ENCODE measurements at places on chromosomes 3 and 15.
A peak's percentile ranks its signal among the peaks of the same experiment; 100 is the strongest.

- no peak for DNase-seq
Measured at GRCh38 chr3:159635047-159635641, 353.5 kb upstream of the IL12A start.

GRCh38 chr15:77038312-77039216, 32.3 kb downstream of the TSPAN3 start:
- no peak for DNase-seq

- no peak for DNase-seq
Measured at GRCh38 chr15:29656636-29657475, 165.4 kb downstream of the TJP1 start.

DNA sequence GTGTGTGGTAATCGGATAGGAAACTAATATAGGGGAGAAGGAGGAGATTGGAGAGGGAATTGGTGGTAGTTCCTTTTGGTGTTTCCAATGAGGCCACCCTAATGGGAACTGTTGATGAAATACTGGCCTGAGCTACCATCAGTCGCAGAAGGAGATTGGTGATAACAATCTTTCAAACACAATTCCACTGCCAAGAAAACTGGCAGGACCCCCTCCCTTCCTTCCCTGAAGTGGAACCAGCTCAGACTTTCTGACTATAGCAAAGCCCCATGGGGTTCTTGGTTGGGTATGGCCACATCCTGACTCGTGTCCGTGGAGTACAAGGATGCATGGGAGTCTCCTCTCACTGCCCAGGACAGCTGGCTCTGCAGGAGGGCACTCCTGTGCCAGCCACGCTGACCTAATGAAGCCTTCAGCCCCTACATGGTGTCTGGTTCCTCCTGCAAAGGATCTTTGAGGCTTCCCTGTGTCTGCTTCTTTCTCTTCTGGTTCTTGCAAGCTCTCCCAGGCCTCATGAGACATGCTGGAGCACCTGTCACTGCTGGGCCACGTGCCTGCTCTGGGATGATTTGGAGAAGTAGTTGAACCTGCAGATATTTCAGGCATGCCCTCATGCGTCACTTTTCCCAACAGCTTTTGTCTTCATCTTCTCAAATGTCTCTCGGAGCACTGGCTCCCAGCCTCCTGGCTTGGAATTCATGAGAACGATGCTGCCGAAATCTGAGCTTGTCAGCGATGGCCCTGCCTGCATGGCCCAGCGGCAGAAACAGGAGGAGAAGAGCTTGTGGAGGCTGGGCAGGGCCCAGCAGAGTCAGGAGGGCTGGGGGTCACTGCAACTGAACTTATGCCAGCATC, 90.0 kb upstream of the ADPGK start:
- DNase-seq = no peak

DNA sequence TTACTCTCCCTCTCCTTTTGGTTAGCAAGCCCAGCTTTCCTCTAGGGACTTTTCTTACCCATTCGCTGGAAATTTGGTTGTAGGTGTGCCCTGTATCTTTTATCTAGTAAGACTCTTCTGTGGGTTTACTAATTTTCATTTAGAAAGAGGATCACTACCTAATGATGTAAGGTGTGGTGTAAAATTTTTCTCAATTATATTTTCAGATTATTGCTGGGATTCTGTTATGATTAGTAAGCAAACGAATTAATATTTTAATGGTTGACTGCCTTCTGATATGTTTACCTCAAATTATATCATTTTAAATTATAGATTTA, 28.5 kb downstream of the PLCL2 start:
- no peak for DNase-seq

GRCh38 chr3:150357923-150358607, 50.0 kb upstream of the TSC22D2 start:
- DNase-seq = no peak

DNA sequence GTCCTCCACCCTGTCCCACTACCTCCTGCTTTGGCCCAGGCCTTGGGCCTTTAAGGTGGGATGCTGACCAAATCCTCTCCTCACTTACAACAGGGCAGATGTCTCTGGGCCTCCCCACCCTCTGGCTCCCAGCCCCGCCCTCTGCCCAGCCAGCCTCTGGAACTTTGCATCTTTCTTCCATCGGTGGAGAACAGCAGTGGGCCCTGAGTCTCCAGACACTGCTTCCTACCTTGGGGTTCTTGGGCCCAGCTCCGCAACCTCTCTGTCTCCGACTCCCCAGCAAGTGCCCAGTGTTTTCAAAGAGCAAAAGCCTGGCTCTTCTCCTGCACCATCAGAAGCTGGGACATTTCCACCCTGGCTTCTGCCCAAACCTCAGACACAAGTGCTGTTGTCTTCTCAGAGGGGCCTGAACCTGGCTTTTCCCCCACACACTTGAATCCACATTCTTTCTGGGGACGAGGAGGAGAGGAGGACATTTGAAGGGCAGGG, 33.1 kb downstream of the MRAS start:
- DNase-seq = no peak

DNA sequence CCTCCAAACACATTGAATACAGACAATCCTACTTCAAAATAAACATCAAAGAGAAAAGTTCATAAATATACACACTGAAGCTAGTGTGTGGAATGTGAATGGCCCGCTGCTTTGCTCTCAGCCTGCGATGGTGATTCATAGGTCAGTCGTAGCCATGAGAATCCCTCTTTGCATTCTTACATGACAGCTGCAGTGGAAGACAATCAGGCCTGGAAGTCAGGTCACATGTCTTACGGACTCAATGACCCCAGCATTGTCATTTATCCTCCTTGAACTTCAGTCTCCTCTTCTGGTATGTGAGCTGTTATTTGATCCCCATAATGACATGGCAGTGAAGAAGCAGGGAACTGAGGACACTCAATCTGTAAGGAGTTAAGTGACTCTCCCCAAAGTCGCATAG, 217.8 kb upstream of the EOMES start:
- peak; percentile 12 for DNase-seq

DNA sequence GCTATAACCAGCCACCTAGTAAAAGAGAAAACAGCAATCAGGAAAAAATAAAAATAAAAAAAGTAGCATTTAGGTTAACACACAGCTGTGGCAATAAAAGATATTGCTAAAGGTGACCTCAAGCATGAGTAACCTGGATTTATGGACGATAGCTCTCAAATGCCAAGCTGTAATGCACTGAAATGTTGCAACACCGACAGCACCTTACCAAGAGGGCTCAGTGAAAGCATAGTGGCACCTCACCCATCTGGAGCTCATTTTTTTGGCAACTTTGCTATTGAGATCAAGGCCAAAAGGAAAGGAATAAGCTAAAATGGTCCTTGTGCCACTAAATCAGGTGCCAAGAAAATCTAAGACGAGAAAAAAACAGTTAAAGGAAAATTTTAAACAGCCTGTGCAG, 2.5 kb downstream of the HACD2 start:
- no peak for DNase-seq

- DNase-seq = peak; percentile 79
Measured at GRCh38 chr3:62562017-62562416, 188.7 kb upstream of the FEZF2 start.

- DNase-seq = no peak
Measured at GRCh38 chr15:83695246-83695645, 41.3 kb downstream of the ADAMTSL3 start.

GRCh38 chr15:72690938-72691337, 4.9 kb downstream of the BBS4 start:
- no peak for DNase-seq

DNA sequence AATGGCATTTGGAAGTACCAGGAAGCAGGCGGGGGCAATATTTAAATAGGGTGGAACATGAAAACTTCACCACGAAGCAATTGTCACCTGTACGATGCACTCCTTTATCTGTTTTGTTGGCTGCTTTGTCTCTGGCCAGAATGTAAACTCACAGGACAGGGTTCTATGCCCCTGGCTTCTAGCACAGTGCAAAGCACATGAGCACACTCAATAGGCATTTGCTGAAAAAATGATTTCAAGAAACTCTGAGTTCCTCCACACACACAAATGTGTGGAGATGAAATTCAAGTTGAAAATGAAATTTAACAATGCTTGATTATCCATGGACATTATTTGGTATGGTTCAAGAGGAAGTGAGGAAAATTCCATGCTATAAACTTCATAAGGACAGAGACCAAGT, 229.6 kb upstream of the FEZF2 start:
- DNase-seq = no peak

DNA sequence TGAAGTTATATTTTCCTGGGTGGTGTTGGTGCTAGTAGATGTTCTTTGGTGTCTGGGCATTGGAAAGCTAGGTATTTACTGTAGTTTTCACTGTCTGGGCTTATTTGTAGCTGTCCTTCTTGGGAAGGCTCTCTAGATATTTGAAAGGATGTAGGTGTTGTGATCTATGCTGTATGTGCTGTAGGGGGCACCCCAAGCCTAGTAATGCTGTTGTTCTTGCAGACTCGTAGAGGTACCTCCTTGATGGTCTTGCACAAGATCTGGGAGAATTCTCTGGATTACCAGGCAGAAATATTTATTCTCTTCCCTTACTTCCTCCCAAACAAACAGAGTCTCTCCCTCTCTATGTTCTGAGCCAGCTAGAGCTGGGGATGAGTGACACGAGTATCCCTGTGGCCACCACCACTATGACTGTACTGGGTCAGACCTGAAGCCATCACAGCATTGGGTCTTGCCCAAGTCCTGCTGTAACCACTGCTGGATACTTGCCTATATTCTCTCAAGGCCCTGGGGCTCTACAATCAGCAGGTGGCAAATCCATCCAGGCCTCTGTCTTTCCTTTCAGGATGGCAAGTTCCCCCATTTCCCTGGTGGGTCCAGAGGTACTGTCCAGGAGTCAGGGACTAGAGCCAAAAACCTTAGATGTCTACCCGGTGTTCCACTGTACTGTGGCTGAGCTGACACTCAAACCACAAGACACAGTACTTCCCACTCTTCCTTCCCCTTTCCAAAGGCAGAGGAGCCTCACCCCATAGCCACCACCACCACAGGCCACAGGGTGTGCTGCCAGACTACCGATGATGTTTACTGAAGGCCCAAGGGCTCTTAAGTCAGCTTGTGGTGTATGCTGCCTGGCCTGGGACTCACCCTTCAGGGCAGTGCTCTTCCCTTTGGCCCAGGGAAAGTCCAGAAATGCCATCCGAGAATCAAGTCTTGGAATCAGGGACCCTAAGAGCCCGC, 195.2 kb upstream of the DPPA4 start:
- peak; percentile 74 for DNase-seq

GRCh38 chr3:33146791-33147445, 33.1 kb downstream of the CRTAP start:
- DNase-seq = peak; percentile 45

GRCh38 chr15:29270976-29271375, 1.4 kb upstream of the NSMCE3 start:
- DNase-seq = no peak

DNA sequence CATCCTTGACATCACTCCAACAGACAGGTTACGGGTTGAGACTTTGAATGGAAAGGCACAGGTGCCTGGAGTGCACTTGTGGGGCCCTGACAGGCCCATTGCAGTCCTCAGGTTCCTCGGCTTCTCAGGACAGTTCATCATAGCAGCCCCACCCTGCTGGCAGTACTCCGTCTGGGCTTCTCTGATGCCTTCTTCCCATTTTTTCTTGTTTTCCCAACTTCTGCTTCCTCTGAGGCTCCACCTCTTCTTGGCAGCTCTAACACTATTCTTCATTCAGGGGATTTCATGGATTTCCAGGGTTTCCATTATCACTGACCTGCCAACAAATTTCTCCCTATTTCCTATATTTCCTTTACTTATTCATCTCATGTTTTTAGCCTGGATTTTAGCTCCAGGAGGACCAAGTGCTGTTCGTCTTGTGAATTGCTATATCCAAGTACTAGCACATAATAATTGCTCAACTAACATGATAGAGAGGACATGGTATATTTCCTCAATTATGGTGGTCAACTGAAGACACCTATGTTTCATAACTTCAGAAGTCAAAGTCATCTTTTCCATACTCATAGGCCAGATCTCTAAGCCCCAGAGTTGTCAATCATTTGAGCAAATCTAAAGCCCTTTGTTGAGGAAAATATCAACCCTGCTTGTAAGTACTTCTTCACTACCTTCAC, 16.2 kb downstream of the NCEH1 start:
- DNase-seq = no peak

GRCh38 chr15:68391121-68391520, 40.8 kb downstream of the ITGA11 start:
- no peak for DNase-seq

- no peak for DNase-seq
Measured at GRCh38 chr3:184031187-184031792, at the start of gene HTR3D. Gene HTR3D (plus strand): TSS chr3:184031742. CDS start chr3:184031742, 0 bp downstream.

- no peak for DNase-seq
Measured at GRCh38 chr3:55313666-55314065, 173.4 kb downstream of the WNT5A start.

DNA sequence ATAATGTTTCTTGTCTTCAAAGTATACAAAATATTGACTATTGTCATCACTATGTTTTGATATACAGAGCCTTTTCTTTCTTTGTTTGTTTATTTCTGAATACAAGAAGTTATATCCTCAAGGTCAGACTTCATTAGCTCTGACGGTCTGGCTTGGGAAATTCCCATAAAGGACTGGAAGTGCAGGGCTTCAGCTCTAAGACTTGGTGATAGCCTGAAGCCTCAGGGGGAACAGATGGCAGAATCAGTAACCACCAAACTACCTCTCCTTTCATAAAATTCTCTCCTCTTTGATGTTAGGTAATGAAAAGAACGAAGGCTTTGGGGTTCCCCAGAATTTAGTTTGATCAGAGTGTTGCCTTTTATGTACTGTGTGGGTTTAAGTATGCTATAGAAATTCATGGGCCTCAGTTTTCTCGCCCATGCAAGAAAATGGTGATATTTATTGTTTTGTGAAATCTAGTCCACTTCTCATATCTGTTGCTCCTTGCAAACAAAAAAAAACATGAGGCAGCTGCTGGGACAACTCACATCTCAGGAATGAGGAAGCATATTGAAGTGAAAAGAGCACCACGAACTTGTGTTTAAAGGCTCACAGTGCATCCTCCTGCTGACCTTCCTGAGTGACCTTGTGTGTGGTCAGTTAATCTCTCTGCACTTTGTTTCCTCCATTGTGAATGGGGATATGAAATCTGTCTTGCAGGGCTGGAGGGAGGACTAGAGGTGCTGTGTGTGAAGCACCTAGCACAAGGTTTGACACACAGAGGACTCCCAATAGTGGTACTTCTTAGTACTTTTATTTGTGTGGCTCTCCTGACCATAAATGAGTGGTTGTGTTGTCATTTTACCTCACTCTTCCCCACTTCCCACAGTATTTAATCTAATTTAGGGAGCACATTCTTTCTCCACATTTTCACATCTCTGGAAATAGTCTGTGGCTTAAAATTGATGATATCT, 569.8 kb upstream of the IL12A start:
- DNase-seq = no peak

DNA sequence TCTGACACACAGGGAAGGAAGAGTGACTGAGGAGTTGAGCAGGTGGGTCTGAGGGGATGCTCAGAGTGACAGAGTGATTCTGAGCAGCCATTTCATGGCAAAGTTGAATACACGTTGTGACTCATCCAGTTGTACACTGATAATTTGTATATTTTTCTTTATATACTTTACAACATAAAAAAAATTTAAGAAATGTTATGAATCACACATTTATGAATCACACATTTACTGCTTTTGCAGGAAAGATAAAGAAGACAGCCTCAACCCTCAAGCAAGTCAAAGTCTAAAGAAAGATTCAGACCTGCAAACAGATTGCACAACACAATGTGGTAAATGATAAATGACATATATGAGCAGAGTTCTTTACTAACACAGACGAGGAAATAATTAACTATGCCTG, 21.0 kb upstream of the CHMP2B start:
- DNase-seq = peak; percentile 81

All from HS-27A (cell line).